Bronchial epithelial cell (primary cell): ENCODE measurements at places on chromosomes 11 and 22. TPM values are rescaled to one million over a fixed set of nuclear protein-coding genes. Genes with fewer than 3 reads are reported as not detected.
A peak's percentile ranks its signal among the peaks of the same experiment; 100 is the strongest.

GRCh38 chr11:64458997-64459396 lies 100.0 kb downstream of the RPS6KA4 start:
- DNase-seq: no peak

GRCh38 chr22:32649515-32650200 lies 151.8 kb upstream of the TIMP3 start:
- DNase-seq: no peak

DNA sequence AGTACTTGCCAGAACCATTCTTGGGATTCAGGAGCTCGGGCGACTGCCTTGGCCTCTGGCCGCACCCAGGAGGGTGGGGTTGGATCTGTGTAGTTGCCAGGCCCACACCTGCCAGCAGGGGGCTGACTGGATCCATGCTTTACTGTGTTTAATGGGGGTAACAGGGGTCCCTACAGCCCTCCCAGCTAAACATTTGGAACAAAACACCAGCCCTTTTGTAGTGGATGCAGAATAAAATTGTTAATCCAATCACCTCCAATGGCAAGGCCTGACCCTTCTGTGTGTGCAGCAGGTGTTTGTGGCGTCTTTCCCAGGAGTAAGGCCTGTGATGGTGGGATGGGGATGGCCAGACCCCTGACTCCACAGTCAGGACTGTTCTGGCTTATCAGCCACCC lies 22.5 kb downstream of the SUN2 start:
- peak; percentile 13 for DNase-seq

GRCh38 chr11:31805037-31805628 lies 6.0 kb downstream of the PAX6 start:
- DNase-seq: no peak

DNA sequence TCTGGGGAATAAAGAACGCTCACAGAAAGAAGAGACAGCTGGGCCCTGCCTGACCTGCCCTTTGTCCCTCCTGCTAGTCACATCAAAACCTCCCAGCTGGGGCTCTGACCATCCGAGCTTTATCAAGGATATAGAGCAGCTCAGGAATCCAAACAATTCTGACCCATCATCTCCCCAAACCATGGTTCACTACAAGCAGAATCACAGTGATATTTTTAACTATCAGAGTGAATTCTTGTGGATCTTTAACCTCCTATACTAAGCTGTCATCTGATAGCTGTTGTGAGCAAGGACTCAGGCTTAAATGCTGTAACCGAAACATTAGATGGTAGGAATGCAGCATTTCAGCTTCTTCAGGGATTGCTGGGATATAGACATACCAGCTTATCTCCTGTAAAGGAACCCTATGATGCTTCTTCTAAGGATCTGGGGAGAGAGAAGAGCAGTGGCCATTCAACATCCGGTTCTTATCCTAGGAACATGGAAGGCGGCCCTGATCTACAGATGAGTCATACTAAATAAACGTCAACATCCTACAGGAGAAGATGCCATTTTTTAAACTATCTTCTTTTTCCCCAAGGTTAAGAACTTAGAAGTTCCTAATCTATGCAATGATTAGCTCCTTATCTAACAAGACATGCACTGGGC lies 84.7 kb upstream of the AKIP1 start:
- DNase-seq: peak; percentile 64

DNA sequence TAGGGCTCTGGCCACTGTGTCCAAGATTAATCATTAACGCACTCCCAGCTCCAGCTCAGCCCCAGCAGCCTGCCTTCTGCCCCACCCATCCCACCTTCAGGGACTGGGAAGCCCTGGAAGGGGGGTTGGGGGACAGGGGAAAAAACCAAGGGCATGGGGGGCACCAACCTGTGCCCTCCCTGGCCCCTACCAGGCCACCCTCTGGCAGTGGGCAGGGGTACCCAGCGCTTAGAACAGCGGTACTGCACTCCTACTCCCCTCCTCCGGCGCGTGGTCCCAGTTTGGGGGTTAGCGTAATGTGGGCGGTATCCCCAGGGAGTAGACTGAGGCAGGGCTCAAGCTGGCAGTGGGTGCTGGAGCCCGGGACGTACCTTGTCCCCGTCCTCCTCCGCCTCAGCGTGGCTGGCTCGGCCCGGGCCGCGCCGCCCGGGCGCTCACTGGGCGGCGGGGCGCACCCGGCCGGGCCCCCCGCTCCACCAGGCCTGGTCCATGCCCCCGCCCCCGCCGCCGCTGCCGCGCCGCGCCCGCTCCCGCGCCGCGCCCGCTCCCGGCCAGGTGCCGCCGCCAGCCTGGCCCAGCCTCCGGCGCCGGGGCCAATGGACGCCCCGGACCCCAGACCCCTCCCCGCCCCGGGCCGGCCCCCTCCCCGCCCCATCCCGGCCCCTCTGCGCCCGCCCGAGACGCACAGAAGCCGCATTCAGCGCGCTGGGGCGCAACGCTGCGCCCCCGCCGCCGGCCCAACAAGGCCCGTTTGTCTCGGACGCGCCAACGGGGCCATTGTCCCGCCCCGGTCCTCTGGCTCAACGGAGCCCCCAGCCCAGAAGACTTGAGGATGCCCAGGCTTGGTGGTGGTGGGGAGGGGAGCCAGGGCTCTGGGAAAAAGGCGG lies at the start of gene GAL3ST1:
Gene GAL3ST1, minus strand, starts transcription at position 571 of the 887 bp plus-strand sequence. CDS start 17,273 bp downstream, outside the sequence.
- DNase-seq: no peak

GRCh38 chr11:76604626-76605241 lies 65.8 kb downstream of the LRRC32 start:
- DNase-seq: no peak

Gene BARX2
- 2.9 and 8.1 TPM in 2 replicates for total RNA-seq
